ENCODE measurements at places on chromosomes 6 and 20.

DNA sequence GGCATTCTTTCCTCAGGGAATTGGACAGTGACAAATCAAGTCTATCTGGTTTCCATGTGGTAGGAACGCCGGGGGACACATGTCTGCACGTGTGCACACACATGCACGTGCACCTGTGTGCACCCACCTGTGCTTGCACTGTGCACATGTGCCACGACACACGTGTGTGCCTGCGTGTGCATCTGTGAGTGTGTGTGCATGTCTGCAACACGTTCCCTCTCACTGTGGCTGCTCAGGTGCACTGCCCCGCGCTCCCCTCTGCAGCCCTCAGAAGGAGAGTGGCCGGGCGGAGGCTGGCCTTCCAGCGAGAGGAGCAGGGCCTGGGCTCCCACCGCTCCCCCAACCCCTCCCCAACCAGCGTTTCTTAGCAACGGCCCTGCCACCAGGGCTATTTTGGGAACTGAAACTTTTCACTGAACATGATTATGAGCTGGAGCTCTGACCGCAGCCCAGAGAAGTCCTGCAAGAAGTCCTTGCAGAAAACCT, 147.8 kb downstream of the PHACTR3 start:
- DNase-seq = no peak

- no peak for DNase-seq
Observed at GRCh38 chr6:107661291-107661690, 162.8 kb downstream of the SCML4 start.

- no peak for DNase-seq
Observed at GRCh38 chr6:157613011-157613522, 210.0 kb upstream of the SNX9 start.

DNA sequence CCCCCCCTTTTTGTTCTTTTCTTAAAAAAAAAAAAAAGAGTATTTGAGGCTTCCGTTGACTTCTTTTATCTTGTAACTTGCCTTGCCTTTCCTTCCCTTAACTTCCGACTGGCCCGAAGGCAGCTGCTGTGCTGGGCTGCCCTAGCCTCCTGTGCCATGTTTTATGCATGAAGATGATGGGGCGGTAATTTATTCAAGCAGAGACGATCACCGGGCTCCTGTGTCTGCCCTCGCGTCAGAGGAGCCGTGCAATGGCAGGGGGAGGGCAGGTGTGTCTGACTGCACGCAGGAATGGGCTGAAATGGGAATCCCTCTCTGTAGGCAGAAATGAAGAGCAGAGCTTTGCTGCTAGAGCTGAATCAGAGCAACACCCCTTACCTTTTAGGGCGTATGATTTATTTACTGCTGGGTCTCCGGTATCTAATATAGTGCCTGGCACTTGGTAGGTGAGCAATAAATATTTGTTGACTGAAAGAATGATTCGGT, 106.3 kb upstream of the RIPOR2 start:
- DNase-seq = peak; percentile 20

GRCh38 chr6:168319279-168320111, at the start of gene DACT2:
Gene DACT2, minus strand, starts transcription at chr6:168319777. Its CDS starts 144 bp downstream, at chr6:168319633.
- no peak for DNase-seq

DNA sequence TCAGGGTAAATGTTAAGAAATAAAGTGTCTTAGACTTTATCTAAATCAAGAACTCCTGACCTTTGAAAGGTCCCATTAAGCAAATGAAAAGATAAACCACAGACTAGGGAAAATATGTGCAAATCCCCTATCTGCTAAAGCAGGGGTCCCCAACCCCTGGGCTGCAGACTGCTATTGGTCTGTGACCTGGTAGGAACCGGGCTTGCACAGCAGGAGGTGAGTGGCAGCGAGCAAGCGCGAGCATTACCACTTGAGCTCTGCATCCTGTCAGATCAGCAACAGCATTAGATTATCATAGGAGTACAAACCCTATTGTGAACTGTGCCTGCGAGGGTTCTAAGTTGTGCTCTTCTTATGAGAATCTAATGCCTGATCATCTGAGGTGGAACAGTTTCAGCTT, 42.4 kb downstream of the LCA5 start:
- DNase-seq = no peak

GRCh38 chr6:131107151-131107550, 28.1 kb upstream of the AKAP7 start:
- no peak for DNase-seq

DNA sequence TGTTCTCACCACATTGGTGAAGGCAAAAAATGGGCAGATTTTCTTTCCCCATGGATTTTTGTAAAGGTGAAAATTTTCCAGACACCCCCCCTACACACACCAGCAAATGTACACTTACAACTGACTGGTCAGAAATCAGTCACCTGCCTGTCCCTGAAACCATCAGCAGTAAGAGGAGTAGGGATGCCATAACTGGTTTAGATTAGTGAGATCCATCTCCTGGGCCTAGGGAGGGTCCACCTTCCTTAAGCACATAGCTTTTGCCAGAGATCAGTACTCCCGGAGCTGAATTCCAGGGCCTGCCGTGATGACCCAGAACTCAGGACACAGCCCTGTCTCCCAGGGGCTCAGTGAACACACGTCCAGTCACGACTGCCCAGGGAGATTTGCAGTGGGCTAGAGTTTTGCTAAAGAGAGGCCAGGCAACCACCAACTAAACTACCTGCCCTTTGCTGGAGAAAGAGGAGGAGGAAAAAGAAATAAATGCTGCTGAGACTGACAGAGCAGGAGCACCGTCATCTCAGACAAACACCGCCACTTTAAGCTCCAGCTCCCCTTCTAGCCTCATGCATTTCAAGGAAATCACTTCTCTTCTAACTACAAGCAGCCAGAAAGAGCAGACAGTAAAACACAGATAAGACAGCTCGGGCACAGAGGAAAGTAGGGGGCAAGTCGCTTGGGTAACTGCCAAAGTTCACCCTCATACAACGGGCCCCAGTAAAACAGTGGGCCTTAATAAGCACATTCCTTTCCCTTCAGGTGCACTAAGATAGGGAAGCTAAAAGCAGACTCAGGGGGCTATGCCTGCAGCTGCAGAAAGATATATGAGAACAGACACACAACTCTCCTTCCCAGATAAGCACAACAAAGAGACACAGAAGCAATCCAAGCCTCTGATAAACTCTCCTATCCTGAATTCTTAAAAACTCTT, 82.6 kb upstream of the SPTLC3 start:
- no peak for DNase-seq

DNA sequence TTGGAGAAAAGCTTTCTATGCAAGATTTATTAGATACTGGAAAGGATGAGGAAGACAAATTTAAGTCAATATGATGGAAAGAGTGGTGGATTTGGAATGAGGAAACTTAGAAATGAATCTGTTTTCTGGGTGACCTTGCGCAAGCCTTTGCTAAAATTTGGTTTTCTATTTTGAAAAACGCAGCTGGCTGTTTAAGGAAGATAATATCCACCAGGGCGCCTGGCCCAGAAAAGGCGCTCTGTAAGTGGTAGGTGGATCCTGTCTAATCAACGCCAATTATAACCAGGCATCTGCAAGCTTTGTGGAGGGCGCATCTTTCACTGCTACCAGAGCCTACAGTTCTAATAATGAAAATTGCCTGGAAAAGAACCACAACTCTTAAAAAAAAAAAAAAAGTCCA, 398 bp upstream of the SPATS1 start:
- no peak for DNase-seq

GRCh38 chr6:32447932-32448331, 8.2 kb downstream of the HLA-DRA start:
- DNase-seq = no peak

GRCh38 chr20:62832212-62832922, 15.5 kb downstream of the COL9A3 start:
- no peak for DNase-seq

DNA sequence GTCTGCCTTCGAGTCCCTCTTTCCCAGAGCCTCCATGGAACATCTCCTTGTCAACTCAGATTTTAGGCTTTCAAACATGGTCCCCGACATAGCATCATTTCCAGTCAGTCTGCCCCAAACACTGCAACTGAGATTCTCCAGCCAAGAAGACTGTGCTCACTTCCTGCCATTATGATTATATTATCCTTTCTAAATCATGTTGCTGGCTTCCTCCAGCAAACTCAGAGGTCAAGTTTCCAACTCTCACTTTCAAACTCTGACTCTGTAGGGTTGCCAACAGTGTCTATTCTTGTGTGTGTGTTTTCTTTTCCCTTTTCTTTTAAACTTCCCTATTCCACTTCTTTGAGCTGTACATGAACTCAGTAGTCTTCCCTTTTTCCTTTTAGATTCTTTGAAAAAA, 61.2 kb upstream of the TRAF3IP2 start:
- no peak for DNase-seq

DNA sequence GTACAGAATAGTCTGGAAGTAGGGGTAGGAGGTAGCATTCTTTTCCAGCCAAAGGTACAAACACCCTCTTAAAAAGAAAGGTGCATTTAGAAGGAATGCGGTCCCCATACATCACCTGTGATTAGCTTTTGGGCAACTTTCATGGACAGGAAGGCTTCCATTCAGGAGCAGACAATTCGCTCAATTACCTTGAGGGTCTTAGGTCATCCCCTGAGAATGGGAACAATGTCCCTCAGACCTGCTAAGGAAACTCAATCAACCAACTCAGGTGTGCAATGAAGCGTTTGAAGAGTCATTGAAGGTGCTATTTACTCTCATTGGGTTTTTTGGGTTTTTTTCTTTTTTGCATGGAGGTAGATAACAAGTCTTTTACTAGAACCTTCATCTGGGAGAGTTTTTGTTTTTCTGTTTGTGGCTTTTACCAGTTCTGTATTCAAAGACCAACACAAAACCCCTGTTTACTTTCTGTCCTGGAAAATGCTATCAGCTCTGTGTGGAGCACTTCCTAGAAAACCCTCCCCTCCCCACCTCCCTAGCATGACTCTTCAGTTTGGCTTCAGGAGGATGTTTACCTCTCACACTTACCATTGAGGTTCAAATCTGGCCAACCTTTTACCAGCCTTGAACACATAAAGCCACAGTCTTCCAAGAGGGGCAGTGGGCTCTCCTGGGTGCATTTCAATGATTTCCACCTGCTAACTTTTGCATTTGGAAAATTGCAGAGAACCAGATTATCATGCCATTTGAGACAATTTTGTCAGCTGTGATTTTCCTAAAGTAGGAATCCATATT, 271.2 kb upstream of the PRDM1 start:
- DNase-seq = no peak
